Left lobe of liver (tissue), 2 donors: ENCODE measurements at places on chromosomes 4 and X.

- DNase-seq: no peak
Observed at GRCh38 chr4:101512416-101512815, 165.1 kb upstream of the PPP3CA start.

GRCh38 chr4:155762334-155762733, 3.5 kb downstream of the GUCY1B1 start:
- no peak for DNase-seq

- DNase-seq: no peak
Observed at GRCh38 chrX:53695946-53696549, 9.5 kb upstream of the HUWE1 start.

DNA sequence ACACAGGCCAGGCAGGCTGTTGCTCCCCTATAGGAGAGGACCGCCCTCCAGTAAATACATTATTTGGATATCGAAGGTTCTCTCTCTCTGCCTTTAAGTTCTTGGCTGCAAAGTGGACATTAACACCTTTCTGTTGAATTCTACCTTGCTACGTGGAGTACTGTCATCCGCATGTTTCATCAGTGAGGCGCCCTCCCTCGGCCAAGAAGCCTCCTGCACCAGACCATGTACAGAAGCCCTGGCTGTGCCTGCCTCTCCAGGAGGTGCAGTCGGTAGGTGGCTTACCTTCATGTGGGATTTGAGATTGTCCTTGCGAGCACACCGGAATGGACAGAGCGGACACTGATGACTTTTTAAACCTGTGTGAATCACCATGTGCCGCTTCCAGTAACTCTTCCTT, 46.7 kb downstream of the ZNF827 start:
- DNase-seq: no peak

- DNase-seq: no peak
Observed at GRCh38 chr4:75654905-75655304, 18.3 kb downstream of the G3BP2 start.

GRCh38 chrX:129665916-129666644, 11.3 kb upstream of the APLN start:
- no peak for DNase-seq

DNA sequence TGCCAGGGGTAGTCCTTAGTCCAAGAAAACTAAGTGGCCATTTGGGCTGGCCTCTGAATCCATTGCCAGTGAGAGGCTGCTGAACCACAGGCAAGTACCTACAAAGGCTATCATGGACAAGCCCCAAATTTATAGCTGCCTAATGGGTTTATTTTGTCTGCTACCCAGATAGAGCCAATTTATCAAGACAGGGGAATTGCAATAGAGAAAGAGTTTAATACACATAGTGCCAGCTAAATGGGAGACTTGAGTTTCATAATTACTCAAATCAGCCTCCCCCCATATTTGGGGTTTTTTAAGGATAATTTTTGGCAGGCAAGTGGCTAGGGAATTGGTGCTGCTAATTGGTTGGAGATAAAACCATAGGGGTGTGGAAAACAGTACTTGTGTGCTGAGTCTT, 73.1 kb upstream of the BMP2K start:
- no peak for DNase-seq

DNA sequence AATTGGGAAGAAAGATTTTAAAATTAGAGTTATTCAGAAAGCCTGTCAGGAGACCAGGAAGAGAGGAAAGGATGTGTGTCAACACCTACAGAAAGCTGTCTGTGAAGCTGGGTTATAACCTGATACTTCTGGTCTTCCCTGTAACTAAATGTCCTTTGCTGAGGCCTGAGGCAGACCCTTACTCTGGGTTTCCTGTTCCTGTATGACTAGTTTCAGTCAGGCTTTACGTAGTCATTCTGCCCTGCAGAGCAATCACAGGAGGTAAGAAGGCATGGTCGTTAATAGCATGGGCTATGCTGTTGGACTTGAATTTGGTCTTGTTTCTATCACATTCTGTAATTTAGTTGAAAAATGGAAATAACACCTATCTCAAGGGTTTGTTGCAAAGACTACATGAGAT, 110.5 kb upstream of the IGFBP7 start:
- DNase-seq: no peak

DNA sequence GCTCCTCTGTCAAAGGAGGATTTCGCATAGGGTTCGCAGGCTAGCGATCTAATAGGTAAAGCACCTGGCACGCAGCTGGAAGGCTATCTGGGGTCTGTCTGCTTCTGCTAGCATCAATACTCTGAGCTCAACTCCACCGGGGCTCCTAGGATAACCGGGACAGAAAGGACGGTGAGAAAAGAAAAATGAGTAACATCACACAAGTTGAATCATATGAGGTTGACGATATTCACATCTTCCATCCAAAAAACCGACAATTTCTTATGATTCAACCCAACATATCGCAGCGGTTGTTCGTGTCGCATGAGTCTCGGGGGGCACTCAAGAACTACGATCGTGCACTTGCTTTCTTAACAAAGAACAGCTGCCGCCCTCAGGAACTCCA, 1.8 kb downstream of the PROM1 start:
- DNase-seq: no peak

GRCh38 chr4:106358899-106359298, 9.7 kb downstream of the GIMD1 start:
- no peak for DNase-seq

DNA sequence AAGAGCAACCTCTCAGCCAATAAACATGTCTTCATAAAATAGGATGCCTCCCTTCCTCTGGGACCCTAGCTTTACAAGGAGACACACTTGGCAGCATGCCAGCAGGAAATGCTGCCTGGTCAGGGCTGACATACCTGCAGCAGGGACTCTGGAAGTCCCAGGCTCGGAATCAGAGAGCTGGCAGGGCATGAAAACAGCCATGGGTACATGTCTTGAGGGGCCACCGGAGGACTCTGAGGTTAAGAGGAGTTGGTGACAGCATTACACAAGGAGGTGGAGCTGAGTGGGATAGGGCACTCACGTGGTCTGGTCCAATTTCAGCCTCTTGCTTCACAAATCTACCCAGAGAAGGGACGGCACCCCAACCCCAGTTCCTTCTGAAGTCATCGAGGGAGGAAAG, 15.7 kb downstream of the MSX1 start:
- no peak for DNase-seq

- no peak for DNase-seq
Observed at GRCh38 chr4:87213421-87214075, 6.9 kb downstream of the KLHL8 start.

GRCh38 chr4:157423526-157424020, 203.0 kb downstream of the GRIA2 start:
- no peak for DNase-seq

- DNase-seq: no peak
Observed at GRCh38 chr4:148634476-148634875, 192.3 kb upstream of the NR3C2 start.

GRCh38 chrX:133601116-133601515, 185.8 kb upstream of the GPC4 start:
- no peak for DNase-seq
